T-helper 22 cell (primary cell): ENCODE measurements at places on chromosomes 13 and 19.

GRCh38 chr19:5992756-5993155 is 14.8 kb upstream of the RANBP3 start:
- DNase-seq, result no peak

DNA sequence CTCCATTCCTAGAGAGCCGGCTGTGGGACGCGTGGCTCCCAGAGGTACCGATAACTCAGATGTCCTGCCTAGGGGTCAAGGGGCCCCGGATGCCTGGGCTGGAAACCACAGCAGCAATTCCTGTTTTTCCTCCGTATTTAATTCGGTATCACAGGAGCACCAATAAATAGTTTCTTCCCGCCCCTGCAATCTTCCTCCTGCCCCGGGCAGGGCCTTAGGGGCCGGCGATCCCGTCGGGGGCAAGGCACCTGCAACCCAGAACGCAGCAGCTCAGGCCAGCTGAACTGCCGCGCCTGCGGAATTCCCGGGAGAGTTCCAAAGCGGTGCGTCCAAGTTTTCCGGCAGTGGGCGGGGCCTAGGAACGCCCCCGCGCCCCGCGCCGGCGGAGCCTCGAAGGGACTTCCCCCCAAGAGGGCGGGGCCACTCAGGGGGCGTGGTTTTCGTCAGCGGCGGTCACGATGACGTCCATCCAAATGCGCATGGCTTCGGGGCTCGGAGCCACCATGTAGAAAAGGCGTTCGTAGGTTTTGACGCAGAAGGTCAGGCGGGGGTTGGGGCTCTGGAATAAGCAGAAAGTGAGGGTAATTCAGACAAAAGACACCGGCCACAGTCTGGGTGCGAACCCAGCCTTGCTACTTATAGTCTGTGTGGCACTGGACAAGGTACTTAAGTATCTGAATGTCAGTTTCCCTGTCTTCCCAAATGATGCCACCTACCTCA is 9.7 kb upstream of the LYPD3 start:
- DNase-seq, result peak; percentile 91

GRCh38 chr19:43570174-43570791 is 5.0 kb downstream of the XRCC1 start:
- DNase-seq, result no peak

DNA sequence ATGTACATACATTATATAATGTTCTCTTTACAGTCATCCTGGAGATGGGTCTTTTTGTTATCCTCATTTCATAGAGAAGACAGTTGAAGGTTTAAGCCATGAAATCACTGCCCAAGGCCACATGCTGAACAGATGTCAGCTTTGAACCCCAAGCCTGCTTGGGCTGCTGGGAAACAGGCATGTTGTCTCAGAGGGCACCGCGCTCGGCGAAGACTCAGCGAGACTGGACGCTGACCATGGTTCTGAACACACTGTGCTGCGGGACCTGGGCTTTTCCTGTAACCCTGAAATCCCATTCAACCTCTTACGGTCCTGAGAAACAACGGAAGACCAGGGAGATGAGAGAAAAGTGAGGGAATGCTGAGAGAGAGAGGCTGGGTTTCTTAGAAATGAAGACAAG is 27.3 kb downstream of the LRFN3 start:
- no peak for DNase-seq

GRCh38 chr13:114315074-114315785 is 927 bp downstream of the CHAMP1 start:
- DNase-seq, result no peak

GRCh38 chr19:47146920-47147319 is 16.3 kb downstream of the SAE1 start:
- DNase-seq, result no peak

DNA sequence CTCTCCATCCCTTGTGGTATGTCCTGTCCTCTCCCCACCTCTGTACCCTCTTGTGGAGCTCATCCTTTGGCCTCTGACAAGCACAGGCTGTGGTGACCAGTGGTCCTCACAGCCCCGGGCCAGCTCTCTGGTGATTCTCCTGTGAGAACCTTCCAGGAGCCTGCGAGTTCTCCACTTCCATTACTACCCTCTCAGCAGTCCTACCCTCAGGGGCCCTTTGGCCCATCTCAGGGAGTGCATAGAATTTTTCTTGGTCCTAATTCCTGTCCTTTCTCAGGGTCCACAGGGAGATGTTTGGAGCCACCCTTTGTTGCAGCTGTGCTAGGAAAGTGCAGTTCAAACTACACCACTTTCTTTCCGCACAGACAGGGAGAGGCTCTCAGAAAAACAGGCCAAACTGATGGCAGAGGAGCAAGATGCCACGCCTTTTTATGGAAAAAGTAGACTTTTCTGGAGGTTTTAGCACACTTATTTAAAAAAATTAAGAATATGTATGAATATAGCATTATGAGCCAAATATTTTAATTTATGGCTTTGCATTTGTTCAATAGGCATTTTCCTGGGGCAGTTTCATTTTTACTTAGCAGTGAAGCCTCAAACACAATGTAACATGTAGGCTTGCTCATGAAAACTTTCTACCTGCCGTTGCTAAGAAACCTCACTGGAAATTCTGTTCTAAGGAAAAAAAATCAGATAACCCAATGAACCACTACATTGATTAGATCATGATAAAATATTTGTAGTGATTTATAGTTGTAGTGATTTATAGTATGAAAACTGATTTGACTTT is 92.0 kb downstream of the GPR12 start:
- no peak for DNase-seq

DNA sequence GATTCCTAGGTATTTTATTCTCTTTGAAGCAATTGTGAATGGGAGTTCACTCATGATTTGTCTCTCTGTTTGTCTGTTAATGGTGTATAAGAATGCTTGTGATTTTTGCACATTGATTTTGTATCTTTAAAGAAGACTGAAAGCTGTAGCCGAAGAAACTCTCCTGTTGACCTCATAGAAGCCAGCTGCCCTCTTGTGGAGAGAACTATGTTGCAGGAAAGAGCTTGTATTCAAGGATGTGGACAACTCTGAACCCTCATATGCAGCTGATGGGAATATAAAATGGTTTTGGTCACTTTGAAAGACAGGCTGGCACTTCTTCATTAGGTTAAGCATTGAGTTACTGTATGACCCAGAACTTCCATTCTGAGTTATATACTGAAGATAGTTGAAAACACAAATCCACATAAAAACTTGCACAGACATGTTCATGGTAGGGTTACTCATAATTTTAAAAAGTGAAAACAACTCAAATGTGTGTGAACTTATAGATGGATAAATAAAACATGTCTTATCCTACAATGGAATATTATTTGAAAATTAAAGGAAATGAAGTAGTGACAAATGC is 65.8 kb upstream of the SLITRK6 start:
- DNase-seq, result no peak

DNA sequence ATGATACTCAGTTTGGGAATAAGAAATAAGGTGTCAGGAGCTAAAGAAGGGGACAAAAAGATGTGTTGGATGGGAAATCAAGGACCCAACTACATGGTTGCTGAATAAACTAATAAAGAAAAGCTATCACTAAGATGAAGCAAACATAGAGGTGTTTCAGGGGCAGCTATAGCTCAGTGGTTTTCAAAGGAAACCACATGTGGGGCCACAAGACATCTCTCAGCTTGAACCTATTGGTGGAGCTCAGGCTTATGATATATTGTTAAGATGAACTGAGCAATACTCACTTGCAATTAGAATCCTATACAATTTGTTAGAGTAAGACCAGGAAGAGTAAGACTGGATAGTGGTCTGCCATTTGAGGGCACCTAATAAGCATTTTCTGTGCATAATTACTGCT is 45.1 kb upstream of the SPRY2 start:
- DNase-seq, result no peak

DNA sequence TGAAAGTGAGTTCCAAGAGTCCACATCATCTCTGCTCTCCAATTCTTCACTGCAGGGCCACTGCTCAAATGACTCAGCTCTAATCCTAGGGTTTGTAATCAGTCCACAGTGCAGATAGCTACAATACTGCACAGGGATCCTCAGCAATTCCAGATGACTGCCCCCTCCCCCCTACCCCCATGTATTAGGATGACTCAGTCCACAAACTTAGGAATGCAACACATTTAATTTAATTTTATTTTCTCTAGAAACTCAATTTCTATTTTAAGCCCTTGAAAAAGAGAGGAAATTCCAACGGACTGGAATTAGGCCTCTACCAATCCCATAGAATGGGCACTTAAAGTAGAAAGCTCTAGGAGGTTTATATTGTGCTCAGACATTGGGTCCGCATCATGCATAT is 173.8 kb upstream of the SOX21 start:
- DNase-seq, result no peak

DNA sequence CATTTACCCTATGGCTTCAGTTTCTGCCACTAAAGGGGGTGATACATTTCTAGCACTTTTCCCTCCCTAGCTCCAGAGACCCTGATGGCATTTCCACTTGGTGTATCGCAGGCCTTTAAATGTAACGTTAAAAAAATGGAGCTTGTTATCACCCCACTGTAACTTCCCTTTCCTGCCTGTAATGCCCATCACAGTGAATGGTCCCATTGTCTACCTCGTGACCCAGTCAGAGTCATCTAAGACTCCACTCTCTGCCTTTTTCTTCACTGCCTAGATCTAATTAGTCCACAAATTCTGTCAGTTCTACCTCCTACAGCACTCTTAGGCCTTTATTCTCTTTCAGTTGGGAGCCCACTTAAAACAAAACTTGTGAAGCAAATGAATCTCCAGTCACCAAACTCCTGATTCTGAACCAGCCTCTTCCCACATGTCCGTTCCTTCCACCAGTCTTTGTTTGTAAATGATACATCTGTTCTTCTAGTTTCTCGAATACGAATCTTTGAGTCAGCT is 64.8 kb downstream of the NHLRC3 start:
- no peak for DNase-seq

DNA sequence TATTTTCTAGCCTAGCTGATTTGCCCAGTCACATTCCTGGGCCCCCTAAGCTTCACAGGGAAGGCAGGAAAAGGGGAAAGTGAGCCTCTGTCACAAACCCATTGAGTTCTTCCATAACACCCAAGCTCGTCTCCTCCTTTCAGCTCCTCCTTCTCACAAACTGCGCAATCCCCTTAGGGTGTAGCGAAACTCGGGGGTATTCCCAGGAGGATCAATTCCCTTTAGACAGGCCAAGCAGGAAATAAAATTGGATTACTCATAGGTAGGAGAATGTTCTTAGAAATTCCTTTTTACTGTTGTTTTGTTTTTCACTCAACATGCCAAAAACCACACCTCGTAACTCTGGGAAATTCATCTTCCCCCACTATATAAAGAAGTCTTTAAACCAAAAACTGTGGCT is 139.3 kb downstream of the IRS2 start:
- DNase-seq, result no peak

DNA sequence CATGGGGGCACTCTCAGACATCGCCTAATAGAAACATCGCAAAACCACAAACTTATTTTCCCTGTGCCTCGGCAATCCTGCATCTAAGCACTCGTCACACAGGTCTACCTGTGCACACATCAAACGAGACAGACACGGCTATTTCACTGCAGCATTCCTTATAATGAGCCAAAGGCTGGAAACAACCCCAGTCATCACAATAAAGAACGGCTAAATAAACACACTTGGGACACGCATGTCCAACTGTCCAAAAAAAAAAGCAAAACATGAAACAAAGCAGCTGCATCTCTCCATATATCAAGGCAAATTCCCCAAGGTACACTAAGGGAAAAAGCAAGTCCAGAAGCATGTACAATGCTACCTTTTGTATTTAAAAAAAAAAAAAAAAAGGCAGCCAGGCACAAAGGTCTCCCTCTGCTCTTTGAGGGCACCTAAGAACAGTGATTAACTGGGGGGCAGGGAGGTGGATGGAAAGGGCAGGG is 27.2 kb upstream of the CCNP start:
- no peak for DNase-seq

GRCh38 chr13:80931118-80931517 is 590.2 kb upstream of the SPRY2 start:
- DNase-seq, result no peak

- DNase-seq, result no peak
Observed at GRCh38 chr13:98710521-98710920, 42.0 kb downstream of the SLC15A1 start.

DNA sequence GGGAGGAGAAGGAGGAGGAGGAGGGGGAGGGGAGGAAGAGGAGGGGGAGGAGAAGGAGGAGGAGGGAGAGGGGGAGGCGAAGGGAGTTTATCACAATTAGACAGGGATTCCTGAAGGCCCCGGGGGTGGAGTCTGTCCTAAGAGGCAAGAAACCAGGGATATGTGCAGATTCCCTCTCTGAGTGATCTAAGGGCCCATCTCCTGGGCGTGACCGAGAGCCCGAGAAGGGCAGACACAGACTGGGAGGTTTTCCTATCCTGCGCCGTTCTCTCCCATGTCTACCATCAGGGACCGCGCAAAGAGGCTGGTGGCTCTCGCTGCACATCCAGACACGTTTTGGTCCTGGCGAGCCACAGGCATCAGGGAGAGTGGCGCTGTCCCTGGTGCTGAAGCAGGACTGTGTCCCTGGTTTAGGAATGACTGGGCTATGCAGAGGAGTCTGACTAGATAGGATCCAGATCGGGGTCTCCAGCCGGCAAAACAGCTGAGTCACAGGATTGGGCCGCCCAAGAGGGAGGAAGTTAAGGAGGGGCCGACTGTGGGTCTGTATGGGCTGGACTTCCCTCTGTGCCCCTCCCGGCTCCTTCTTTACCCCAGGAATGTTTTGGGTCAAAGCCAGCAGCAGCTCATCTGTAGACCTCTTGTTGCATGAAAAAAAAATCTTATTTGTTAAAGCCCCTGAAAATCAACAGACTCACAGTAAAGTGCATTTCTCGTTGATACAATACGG is 17.9 kb upstream of the ZNF175 start:
- DNase-seq, result no peak

- DNase-seq, result no peak
Observed at GRCh38 chr19:30696514-30696913, 324.3 kb downstream of the ZNF536 start.

DNA sequence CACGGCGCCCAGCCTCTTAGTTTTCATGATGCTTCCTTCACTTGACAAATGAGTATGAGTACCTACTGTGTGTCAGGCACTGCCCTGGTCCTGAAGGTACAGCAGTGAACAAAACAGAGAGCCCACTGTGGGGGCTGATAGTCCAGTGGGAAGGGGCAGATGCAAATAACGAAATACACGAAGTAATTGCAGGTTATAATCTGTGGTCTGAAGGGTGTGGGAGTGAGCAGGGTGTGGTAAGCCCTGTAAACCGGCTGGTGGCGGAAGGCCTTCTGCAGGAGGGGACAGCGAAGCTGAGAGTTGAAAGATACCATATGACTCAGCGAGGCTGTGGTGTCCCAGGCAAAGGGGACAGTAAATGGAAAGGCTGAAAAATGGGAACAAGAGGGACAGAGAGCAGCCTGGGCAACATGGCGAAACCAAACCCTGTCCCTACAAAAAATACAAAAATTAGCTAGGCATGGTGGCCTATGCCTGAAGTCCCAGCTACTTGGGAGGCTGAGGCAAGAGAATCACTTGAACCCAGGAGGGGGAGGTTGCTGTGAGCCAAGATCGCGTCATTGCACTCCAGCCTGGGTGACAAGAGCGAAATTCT is 60.5 kb downstream of the MAP4K1 start:
- DNase-seq, result peak; percentile 14

DNA sequence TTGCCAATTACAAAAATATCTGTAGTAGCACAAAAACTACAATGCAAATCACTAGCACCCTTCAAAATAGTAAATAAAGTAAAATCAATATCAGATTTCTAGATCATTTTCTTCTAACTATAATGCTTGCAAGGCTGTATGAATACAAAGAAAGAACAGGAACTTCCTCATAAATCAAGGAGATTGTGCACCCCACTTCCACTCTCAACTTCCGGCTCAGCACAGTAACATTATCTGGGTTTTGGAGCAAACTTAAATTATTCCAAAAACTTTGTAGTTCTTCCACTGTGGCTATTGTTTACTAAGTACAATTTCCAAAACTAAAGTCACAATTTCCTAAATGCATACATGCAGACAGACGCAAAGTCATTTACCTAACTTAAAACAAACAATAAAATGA is 778.3 kb upstream of the SLC10A2 start:
- DNase-seq, result no peak

- no peak for DNase-seq
Observed at GRCh38 chr13:94607939-94608338, 6.3 kb downstream of the GPR180 start.
